ENCODE measurements at places on chromosomes 16 and 17. TPM values are rescaled to one million over a fixed set of nuclear protein-coding genes. Genes with fewer than 3 reads are reported as not detected.

The ITPRIPL2 gene
- total RNA-seq = 30.2 TPM

The LRRC37A gene
- total RNA-seq = 0.46 TPM

The FBXO39 gene
- total RNA-seq = 0.14 TPM

The KRT23 gene
- 0.46 TPM for total RNA-seq

The PTX4 gene
- 0.09 TPM for total RNA-seq

The SRSF1 gene
- 372 TPM for total RNA-seq

The PPP1R9B gene
- 41.8 TPM for total RNA-seq

The NSMCE1 gene
- 165 TPM for total RNA-seq

The CXCL16 gene
- total RNA-seq = 1.8 TPM

The DPEP3 gene
- not detected for total RNA-seq

The AOC3 gene
- total RNA-seq = 1.6 TPM

The GPR139 gene
- total RNA-seq = not detected

The IGFALS gene
- total RNA-seq = 0.09 TPM

The MRPL28 gene
- total RNA-seq = 89.0 TPM

The CTDNEP1 gene
- total RNA-seq = 15.2 TPM

The CD79B gene
- 0.43 TPM for total RNA-seq

The APOH gene
- not detected for total RNA-seq

The ZNF771 gene
- total RNA-seq = 10.5 TPM

The DLX4 gene
- total RNA-seq = not detected

The KSR1 gene
- total RNA-seq = 19.2 TPM

The TIMP2 gene
- 44.7 TPM for total RNA-seq

The HCRT gene
- not detected for total RNA-seq

The ATF7IP2 gene
- 0.74 TPM for total RNA-seq

The RAPGEFL1 gene
- total RNA-seq = 1.8 TPM

The CLDN7 gene
- 1.6 TPM for total RNA-seq

The RTN4RL1 gene
- 0.09 TPM for total RNA-seq

The BPTF gene
- 25.2 TPM for total RNA-seq

The GRB7 gene
- not detected for total RNA-seq

The NPIPB5 gene
- total RNA-seq = 42.7 TPM

The ADAD2 gene
- total RNA-seq = not detected

The OTOA gene
- total RNA-seq = under 0.01 TPM

The MYCBPAP gene
- total RNA-seq = 1.6 TPM

The HOXB5 gene
- total RNA-seq = not detected

The C17orf58 gene
- 11.5 TPM for total RNA-seq

The CEP295NL gene
- 0.85 TPM for total RNA-seq

The MED9 gene
- 9.5 TPM for total RNA-seq

The CCL1 gene
- total RNA-seq = not detected

The CASKIN1 gene
- total RNA-seq = 0.37 TPM

The UNC13D gene
- 0.46 TPM for total RNA-seq

The CCL8 gene
- 8.8 TPM for total RNA-seq

The CNGB1 gene
- total RNA-seq = not detected

The MYH13 gene
- 0.09 TPM for total RNA-seq

The VPS35 gene
- 87.8 TPM for total RNA-seq

The FBRS gene
- total RNA-seq = 15.3 TPM
